CD4-positive, alpha-beta T cell treated with Interleukin-1 beta for 1 hour (primary cell): ENCODE measurements at places on chromosomes 12 and 14.

DNA sequence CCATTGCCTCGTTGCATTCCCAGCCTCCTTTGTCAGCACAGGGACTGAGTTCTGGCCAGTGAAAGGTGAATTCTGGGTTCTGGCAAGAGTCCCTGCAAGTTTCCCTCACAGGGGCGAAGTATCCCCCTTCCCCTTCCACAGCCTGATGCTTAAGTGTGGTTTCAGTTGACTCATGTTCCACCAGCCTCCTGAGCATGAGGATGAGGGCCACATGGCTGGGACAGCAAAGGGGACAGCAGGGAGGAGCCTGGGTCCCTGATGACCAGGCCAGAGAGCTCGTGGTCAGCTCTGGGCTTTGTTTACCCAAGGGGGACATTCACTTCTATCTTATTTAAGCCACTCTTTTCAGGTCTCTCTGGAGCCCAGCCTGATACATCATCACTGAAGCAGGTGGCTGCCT is 36.5 kb downstream of the CACNA2D4 start:
- DNase-seq, result no peak

GRCh38 chr12:128643155-128643554 is 180.6 kb downstream of the SLC15A4 start:
- DNase-seq, result no peak

DNA sequence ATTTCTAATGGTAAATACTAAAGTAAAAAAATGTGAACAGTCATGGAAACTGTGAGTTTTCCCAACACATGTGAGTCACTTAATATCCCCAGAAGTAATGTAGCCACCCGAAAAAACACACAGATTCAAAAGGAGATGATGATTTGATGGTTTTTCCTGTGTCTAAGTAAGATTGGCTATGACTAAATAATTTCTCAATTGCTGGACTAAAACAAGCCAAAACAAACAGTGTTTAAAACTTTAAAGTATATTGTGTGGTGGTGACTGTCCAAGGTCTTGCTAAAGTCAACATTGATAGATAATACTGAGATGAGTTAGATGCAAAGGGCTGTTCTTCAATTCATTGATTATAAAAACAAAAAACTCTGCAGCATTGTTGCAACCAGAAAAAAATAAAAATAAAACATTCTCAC is 89.6 kb upstream of the SOX5 start:
- DNase-seq, result no peak

DNA sequence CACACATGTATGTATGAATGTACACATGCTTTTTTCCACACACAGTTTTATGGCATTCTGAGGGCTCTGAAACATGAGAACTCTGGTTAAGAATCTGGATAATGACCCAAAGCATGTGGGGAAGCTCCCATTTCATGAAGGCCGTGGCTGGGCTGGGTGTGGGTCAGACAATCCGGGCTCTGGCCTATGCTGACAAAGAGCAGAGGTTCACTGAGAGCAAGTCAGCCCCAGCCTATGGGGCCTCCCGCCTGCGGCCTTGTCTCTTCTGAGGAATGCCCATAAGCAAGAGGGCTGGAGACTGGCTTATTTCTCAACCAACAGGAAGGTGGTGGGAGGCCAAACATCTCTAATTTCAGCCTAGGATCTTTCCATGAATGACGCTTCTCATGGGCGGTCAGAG is 8.5 kb downstream of the MYH6 start:
- no peak for DNase-seq

GRCh38 chr14:26522967-26523366 is 74.9 kb downstream of the NOVA1 start:
- no peak for DNase-seq

- DNase-seq, result no peak
Observed at GRCh38 chr14:63457498-63457897, 85.7 kb downstream of the PPP2R5E start.

DNA sequence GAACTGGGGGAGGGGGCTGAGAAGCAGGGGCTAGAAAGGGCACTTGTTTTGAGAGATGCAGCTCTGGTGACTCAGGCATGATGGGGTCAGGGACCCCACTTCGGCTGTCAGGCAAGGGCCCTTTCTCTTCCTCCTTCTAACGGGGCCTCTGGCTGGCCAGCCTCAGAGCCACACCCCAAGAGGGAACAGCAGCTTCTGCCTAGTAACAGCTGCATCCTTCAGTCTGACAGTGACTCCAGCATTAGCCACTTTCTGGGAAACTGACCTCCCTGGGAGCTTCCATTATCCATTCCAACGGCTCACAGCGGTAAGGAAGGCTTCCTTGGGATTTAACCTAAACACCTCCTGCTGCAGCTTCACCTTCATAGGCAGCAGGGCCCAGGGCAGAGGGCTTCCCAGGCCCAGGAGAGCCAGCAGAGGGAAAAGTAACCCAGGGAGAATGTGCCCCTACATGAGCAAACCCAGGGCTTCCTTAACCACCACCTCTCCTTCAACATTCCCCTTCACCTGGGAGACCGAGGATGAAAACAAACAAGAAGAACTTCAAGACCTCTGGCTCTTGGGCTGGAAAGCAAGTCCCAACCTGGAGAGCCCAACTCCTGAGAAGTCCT is 2.7 kb downstream of the NCKAP5L start:
- DNase-seq, result no peak

DNA sequence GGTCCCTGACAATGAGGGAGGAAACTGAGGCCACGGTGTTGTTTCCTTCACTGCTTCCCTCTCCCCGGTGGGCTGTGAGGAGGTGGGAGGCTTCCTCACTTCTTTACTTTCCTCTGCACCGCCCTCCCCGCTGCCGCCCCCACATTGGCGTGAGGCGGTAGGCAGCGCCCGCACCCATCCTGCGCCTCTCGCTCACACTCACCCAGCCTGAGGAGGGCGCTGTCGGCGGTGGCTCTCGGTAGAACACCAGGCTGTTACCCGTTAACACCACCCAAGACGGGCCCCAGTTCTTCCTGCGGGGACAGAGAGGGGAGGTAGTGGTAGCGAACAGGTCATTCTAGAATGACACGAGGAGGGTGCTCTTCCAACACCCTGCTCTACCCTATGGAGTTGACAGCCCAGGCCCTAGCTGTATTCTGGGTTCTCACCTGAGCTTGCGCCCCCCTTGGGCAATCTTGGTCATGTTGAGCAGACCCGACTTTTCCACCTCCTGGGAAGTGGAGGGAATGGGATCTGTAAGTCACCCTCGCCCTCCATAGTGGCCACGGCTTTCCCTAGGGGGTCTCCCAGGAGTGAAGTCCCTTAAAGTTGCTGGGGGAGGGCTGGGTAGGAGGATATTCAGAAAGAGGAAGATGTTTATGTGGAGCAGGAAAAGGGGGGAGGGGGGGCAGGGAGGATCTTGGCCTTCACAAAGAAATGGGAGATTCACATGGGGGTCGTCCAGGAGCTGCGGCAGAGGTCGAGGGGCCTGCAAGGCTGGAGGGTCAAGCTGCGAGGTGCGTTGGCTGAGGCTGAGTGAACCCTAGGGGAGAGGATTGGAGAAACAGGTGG is 3.3 kb downstream of the ARHGAP9 start:
- peak; percentile 75 for DNase-seq

- DNase-seq, result no peak
Observed at GRCh38 chr12:64730588-64730969, 28.6 kb downstream of the GNS start.

DNA sequence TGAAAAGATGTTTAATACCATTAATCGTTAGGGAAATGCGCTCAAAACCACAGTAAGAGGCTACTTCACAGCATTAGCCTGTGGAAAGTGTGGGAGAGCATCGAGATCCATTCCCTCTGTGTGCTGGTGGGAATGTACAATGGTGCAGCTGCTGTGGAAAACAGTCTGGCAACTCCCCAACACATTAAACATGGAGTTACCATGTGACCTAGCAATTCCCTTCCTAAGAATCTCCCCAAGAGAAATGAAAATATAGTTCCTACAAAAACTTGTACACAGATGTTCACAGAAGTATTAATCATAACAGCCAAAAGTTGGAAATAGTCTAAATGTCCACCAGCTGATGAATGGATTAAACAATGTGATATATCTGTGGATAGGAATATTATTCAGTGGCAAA is 23.8 kb downstream of the MLXIP start:
- DNase-seq, result no peak

DNA sequence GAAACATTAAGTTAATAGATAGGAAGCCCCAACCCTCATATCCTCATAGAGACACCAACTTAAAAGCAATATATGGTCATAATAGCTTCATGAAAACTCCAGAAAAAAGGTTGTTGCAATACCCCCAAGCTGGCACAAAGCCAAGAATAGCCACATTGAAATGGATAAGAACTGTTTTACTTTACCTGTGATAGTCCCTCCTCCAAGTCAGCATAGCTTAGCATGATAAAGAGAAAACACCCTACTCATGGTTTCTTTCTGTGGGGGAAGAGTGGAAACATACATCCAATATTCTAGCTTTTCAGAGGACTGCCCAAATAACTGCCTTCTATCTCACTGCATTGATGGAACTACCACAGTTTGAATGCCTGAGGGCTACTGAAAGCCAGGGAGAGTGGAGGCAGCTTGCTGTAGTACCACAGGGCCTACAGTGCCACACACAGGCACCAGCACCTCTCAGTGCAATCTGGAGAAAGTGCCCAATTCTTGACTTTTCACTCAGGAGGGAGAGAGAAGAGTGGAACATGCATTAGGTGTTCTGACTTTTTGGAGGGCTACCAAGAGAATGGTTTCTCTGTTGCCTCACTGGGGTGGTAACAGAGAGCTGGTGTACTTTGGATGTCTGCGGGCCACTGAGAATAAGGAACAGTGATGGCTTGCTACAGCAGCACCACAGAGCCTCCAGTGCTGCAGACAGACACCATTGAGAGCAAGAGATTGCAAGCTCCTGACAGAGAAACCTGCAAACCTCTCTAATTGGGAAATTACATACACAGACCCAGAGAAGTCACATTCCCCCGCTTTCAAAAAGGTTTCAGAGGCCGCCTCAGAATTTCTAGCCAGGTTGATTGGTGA is 157.1 kb upstream of the GARIN2 start:
- DNase-seq, result no peak

- DNase-seq, result no peak
Observed at GRCh38 chr12:16607906-16608775, 2.2 kb upstream of the LMO3 start.

DNA sequence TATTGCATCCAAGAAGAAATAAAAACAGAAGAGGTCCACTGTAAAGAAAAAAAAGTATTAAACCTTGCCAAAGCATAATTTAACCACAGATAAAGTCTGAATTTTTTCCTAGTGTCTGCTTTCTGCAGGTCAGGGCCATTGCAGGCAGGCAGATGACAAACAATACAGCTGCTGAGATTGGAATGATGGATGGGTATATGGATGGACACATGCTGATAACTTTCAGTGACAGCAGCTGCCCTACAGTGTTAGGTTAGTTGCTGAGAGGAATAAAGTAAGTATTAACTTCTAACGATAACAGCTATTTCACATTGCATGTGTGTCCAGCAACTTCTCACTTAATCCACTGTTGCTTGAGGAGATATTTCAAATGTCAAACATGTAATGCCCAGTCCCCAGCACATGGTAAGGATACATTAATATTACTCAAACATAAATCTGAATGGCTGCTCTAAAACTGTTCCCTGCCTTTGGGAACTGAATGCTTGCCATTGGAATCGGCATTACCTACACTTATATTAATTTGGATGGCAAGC is 515.3 kb downstream of the RMST start:
- no peak for DNase-seq
